ENCODE measurements at places on chromosomes 12 and 14. TPM values are rescaled to one million over a fixed set of nuclear protein-coding genes. Genes with fewer than 3 reads are reported as not detected.

MGP gene
- 223 TPM for total RNA-seq

ANO2 gene
- not detected for total RNA-seq

CLEC9A gene
- not detected for total RNA-seq

GRCh38 chr14:71362920-71363584 is 455.8 kb downstream of the PCNX1 start:
- DNase-seq = peak; percentile 91

DNA sequence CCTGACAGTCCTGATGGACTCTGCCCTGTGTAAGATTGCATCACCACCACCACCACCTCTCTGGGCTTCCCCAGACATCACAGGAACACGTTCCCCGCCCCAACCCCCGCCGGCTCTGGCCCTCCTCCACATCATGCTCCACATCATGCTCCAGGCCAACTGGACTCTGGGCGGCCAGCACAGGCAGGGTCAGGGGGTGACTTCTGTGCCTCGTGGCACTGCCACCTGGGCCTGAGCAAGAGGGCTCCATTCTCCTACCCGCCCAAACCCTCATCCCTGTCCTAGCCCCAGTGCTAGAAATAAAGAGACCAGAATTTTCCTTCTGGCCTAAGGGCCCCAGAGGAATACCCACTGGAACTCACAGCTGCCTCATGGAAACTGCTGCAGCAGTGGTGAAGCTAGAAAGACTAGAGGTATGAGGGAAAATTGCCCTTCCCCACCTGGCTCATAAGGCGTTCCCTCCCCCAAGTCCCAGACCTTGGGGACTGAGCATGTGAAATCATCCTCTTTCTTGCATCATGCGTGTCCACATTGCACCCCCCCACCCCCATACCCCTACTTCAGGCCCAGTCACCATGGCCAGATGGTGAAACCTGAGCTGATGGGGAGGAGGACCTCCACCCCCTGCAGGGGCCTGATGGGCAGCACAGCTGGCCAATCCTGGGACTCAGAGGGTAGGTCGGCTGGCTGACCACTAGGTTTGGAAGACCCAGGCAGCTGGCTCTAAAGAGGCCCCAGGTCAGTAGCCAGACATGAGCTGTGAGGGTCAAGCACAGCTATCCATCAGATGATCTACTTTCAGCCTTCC is at the start of gene INHBE:
Gene INHBE, plus strand, starts transcription at position 742 of the 808 bp plus-strand sequence. CDS start 230 bp downstream, outside the sequence.
- DNase-seq = peak; percentile 88

DNA sequence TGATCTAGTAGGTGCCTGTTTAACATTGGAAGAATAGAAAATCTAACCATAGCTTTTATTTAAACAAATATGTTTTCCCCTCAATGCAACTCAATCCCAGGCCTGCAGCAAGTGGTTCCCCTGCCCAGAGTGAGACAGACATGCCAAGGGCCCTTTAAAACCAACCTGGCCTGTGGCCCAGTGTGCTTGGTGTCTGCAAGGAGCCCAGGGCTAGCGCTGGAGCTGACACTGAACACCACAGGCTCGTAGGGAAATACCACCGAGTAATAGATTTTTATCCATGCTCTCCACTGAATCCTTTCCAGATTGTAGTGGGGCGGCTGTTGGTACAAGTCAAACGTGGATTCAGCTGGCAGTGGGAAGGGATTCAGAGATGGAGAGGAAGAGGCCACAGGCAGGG is 95.6 kb upstream of the NRXN3 start:
- DNase-seq = no peak

DNA sequence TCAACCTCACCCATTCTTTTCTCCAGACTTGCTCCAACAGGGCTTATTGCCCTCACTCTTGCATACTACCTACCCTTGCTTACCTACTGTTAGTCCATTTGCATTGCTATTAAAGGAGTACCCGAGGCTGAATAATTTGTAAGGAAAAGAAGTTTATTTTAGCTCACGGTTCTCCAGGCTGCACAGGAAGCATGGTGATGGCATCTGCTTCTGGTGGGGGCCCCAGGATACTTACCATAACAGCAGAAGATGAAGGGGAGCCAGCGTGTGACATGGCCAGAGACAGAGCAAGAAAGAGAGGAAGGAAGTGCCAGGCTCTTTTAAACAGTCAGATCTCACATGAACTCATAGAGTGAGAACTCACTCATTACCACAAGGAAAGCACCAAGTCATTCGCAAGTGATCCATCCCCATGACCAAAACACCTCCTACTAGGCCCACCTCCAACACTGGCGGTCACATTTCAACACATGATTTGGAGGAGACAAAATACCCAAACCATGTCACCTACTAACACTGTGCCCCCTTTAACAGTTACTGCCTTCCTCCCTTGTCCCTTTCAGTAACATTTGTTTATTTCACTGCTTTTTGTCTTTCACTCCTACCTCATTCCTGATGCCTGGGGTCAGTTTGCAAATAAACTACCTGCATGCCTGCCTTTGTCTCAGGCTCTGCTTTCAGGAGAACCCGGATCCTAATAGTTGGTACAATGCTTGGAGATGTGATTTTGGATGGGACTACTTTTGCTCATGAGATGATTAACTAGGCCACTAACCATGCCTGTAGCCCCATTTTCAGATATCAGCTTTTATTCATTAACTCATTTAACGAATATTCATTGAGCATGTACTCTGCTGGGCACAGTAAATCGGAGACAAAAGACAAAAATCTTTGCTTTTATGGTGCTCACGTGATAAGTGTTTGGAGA is 41.6 kb upstream of the CSRP2 start:
- no peak for DNase-seq

DNA sequence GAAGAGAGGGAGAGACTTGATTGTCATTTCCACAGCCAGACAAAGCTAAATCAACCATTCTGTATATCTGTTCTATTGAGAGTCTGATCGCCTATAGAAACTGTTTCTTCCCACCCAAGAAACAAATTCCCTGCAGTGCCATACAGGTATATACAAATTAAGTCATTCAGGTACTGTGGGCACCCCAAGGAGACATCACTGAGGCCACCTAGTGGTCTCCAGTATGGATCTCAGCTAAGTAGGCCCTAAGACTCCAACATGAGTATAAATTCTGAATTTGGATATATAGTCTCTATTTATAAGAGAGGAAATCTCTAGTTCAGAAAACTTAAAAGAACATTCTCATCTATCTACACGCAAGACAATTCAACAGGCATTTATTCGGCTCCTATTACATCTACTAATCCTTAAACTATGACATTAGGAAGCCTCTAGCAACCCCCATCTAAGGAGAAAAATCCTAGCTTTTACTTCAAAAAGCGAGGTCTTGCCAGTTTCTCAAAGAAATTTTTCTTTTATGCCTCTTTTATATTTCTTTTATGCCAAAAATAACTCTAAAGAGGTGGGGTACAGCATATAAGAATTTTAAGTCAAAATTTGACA is 62.6 kb downstream of the DCAF5 start:
- DNase-seq = peak; percentile 49

- peak; percentile 59 for DNase-seq
These were observed 16.1 kb upstream of the MFAP5 start for GRCh38 chr12:8678661-8679111.

GRCh38 chr14:105503296-105503640 is 12.2 kb downstream of the TEDC1 start:
- no peak for DNase-seq

- peak; percentile 92 for DNase-seq
These were observed 3.4 kb upstream of the ARHGAP5 start for GRCh38 chr14:32073537-32074189.

GRCh38 chr12:79690142-79690637 is 574 bp downstream of the PAWR start:
- peak; percentile 13 for DNase-seq

DNA sequence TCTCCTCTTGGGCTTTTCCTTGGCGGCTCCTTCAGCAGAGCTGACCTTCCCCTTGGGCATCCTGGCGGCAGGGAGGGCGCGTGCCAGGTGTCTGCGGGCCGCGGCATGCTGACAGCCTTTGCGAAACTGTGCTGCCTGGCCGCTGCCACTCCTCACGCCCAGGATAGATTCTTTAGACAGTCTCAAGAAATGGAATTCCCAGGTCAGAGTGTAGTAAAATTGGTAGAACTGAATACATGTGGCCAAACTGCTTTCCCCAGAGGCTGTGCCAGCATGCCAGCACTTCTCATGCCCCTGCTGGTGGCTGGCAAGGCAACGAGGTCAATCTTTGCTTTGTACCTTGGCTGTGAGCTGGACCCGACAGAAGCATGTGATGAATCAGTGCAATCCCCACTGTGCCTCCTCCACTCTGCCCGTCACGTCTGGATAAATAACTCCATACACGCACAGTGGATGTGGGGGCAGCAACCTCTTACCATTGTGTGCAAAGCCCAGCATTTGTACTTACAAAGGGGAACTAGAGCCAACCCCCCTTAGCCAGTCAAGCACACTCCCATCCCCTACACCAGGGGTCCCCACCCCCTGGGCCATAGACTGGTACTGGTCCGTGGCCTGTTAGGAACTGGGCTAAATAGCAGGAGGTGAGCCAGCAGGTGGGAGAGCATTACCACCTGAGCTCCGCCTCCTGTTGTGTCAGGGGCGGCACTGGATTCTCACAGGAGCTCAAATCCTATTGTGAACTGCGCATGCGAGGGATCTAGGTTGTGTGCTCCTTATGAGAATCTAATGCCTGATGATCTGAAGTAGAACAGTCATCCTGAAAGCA is 90.9 kb downstream of the ACTN1 start:
- no peak for DNase-seq

DNA sequence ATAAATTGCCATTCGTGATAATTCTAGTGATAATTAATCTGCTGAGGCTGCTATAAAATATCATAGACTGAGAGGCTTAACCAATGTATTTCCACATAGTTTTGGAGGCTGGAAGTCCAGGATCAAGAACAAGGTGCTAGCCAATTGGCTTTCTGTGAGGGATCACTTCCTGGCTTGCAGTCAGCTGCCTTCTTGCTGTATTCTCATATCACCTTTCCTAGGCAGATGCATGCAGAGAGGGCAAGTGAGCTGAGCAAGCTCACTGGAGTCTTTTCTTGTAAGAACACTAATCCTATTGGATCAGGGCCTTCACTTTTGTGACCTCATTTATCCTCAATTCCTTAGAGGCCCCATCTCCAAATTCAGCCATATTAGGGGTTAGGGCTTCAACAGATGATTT is 640.7 kb downstream of the DIO2 start:
- no peak for DNase-seq

DNA sequence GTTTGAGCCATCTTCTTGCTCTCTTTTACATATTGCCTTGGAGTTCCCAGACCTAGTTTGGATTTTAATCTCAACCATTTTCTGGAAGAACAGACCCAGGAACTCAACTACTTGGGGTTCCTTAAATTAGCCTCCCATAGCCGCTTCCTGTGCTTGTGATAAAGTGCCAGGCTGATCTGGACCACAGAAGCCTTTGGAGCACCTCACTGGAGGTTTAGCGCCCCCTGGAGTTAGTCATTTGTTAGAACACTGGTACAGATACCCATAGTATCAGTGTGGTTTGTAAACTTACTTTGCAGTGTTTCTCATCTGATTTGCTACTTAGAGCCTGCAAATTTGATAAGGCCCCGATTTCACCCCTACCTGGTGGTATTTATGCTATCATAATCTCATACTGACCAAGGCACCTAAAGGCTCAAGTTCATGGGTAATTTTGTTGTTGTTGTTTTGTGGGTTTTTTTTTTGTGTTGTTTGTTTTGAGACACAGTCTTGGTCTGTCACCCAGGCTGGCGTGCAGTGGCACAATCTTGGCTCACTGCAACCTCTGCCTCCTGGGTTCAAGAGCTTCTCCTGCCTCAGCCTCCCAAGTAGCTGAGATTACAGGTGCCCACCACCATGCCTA is 3.7 kb downstream of the UNC119B start:
- peak; percentile 86 for DNase-seq
